Skeletal muscle tissue (tissue), 5 donors: ENCODE measurements at places on chromosomes 16 and 17. TPM values are rescaled to one million over a fixed set of nuclear protein-coding genes. Genes with fewer than 3 reads are reported as not detected.

The PRSS22 gene
- not detected for total RNA-seq

The CA7 gene
- total RNA-seq: not detected

The C16orf78 gene
- not detected for total RNA-seq

The SLC22A31 gene
- total RNA-seq: not detected

The NUP93 gene
- total RNA-seq: 54.8 TPM

The CCL1 gene
- total RNA-seq: not detected

The NAT9 gene
- total RNA-seq: 17.7 TPM

The C16orf86 gene
- 3.1 TPM for total RNA-seq

The DNAH3 gene
- 1.0 TPM for total RNA-seq

The ZSCAN10 gene
- not detected for total RNA-seq
